ENCODE measurements at places on chromosomes 3 and 15. TPM values are rescaled to one million over a fixed set of nuclear protein-coding genes. Genes with fewer than 3 reads are reported as not detected.
A peak's percentile ranks its signal among the peaks of the same experiment; 100 is the strongest.

DNA sequence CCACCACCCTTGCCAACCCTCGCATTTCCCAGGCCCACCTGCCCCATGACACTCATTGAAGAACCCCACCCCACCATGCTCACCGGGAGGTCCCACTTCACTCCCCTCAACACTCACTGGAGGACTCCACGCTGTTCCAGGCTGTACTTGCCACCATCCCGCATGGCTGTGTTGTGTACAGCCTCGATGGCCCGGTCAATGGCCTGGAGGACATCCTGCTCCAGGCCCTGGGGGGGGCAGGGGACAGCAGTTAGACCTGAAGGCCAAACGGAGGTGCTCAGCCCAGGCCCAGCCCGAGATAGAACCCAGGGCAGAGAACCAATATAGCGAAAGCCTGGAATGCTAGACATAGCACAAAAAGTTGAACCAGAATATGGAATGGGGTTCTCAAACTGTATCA, 2.9 kb downstream of the NCKIPSD start:
- DNase-seq = no peak

GRCh38 chr15:58463815-58464650, 32.2 kb downstream of the LIPC start:
- no peak for DNase-seq

DNA sequence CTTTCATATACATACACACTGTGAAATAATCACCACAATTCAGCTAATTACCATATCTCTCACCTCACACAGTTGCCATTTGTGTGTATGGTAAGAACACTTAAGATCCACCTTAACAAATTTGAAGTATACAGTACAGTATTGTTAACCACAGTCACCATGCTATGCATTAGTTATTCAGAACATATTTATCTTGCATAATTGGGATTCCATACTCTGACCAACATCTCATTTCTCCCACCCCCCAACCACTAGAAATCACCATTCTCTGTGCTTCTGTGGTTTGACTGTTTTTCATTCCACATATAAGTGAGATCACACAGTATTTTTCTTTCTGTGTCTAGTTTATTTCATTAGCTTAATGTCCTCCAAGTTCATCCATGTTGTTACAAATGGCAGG, 247.7 kb upstream of the CTNNB1 start:
- no peak for DNase-seq

GRCh38 chr3:197519801-197520211, 36.0 kb downstream of the BDH1 start:
- DNase-seq = peak; percentile 70

Gene EMC7
- total RNA-seq = 17.0 TPM

All from H7 (cell line).